Stimulated activated CD4-positive, alpha-beta T cell treated with anti-CD3 and anti-CD28 coated beads, Interleukin-1b, Interleukin-23, amount 100 ng/mL, for 4 hours (primary cell): ENCODE measurements at places on chromosomes 11 and 22.

DNA sequence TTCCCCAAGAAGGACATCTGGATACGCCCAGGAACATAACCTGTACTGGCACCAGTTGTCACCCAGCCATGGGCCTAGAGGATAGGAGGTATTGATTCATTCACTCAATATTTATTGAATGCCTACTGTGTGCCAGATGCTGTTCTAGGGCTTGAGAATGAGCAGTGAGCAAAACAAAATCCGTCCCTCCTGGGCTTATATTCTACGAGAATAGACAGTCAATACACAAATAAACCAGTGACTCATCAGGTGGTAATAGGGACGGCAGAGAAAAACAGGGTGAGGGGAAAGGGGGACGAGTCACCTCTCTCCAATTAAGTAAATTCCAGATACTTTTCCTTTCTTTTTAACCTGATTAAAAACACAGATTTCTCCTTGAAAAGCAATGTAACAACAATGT, 103.5 kb downstream of the MICAL2 start:
- DNase-seq, result no peak

DNA sequence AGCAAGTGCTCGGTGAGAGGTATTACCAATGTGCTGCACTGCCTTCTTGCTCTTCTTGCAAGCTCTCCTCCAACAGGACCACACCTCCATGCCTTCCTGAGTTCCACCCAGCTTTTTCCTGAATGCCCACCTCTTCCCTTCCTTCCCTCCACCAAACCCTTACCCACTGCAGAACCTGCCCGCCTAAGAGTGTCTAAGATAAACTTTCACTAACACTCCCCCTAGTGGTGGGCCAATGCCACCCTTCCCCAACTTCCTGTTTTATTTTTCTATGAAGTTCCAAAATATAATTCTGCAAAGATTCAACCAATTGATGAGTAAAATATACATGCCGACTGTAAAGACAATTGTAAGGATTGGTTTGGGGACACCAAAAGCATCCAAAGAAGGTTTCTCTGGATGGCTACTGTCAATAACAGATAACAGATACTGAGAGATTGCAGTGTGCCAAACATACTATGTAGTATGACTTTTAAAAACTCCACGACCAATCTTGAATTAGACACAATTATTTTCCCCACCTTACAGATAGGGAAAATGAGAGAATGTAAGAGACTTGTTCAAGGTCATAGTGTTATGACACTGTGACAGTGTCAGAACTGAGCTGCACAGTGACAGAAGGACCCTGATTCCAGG, 38.6 kb upstream of the BMAL1 start:
- peak; percentile 49 for DNase-seq

- DNase-seq, result no peak
These were observed 70.0 kb downstream of the AMOTL1 start for GRCh38 chr11:94838027-94838731.

GRCh38 chr22:37263966-37264887, 18.1 kb upstream of the CYTH4 start:
- DNase-seq, result no peak

DNA sequence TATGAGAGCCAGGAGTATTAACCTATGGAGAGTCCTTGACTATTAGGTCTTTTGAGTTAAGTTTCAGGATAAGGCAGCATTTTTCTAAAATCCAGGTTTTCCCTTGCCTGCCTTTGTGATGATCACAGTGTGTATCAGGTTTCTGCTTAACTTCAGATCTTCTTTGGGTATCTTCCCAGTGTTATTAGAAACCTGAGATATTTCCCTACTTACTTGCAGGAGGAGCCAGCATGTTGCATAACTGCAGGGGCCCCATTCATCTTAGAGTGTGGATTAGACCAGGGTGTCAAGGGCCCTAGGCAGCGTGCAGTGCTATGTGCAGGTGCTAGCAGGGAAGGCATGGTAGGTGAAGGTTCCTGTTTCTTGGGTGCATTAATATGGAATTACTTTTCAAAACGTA, 69.5 kb downstream of the ZNRF3 start:
- no peak for DNase-seq

DNA sequence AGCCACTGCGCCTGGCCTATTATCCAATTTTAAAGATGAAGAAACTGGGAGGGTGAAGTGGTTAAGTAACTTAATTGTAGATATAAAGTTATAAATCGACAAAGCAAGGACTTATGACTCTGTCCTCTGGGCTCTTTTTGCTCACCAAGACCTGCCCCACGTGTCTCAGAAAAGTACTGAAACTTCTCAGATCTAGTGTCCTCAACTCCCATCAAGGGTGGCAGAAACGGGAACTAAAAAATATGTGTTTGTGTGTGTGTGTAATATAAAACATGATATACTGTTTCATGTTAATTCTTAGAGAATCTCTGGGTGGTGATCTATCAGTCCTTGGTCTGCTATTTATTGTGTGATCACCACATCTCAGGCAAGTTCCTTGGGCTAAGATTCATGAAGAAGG, 104.9 kb downstream of the GAB2 start:
- no peak for DNase-seq
